ENCODE measurements at places on chromosomes 7 and 10. TPM values are rescaled to one million over a fixed set of nuclear protein-coding genes. Genes with fewer than 3 reads are reported as not detected.

DNA sequence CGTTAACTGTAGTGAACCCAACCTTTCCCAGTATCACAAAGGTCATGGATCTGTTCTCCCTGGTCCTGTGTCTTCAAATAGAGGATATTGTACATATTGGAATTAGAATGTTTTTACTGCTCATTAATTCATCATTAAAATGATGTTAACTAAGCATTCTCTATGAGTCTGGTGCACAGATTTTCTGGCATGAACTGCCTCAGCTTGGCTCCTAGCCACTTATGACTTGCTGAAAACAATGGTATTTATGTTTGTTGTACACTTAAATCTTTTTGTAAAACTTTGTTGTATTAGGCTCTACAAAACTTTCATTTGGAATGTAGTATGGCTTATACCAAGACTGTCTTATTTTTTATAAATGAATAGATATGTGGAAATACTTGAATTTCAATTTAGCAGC lies 329.4 kb downstream of the TFEC start:
- H3K4me1 ChIP-seq: no peaks in the 10 kb centered on the region
- no peak overlapping the region for H3K4me3 ChIP-seq
- H3K36me3 ChIP-seq: no peaks in the 10 kb centered on the region
- no peak for DNase-seq

DNA sequence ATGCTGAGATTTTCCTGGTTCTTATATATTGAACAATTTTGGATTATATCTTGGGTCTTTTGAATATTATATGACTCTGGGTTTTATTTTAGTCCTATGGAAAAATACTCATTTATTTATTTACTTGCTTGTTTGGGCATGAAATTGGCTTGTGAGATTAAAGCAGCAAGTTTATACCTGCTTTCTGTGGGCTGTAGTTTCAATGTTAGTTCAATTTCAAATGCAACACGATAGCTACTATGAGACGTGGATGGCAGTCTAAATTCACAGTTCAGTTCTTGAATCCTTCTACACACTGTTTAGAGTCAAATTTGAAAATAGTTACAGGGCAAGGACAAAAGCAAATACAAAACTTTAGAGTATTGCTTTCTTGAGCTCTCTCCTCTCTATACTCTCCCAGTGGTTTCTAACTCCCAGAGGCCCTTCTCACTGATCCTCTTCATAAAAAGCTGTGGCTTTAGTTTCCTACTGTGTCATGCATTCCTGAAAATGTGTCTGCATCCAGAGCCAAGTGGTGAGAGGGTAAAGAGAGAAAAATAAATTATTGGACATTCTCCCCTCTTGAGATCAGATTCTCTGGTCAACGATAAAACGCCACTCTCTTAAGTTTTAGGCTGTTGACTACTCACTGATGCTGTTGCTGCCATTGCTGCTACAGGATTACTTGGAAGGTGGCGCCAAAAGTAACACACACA lies 34.4 kb downstream of the POLR1F start:
- no peaks in the 10 kb centered on the region for H3K4me1 ChIP-seq
- no peak for DNase-seq
- H3K27ac ChIP-seq: no peak overlapping the region
- no peaks in the 10 kb centered on the region for H3K36me3 ChIP-seq

GRCh38 chr10:96747734-96748550 lies 27.6 kb upstream of the PIK3AP1 start:
- H3K27ac ChIP-seq: no peak overlapping the region
- no peaks in the 10 kb centered on the region for H3K36me3 ChIP-seq
- H3K4me1 ChIP-seq: no peaks in the 10 kb centered on the region
- DNase-seq: no peak
- no peaks in the 10 kb centered on the region for H3K27me3 ChIP-seq

DNA sequence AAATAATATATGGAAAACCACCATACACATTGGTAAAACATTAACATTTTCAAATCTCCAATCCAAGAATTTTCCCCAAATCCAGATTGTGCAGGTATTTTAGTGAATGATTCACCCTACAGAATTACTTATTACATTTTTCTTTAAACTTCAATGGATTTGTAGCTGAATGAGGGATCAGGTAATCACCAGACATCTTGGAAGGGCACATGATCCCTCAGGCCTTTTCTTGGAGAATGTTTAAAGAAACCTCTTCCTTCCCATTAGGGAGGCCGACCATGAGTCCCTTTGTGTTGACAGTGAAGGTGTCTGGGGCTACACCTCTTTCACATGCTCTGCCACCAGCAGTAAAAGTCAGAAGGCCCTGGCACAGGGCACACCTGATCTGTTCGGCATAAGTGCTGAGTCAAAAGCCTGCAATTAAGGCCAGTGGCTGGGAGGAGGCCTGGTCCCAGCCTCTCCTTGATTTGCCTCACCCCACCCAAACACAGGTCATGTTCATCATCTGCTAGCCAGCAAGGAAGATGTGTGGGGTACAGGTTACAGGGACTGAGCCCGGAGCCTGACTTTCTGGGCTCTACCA lies 207.7 kb downstream of the SNX10 start:
- no peak for DNase-seq
- no peaks in the 10 kb centered on the region for H3K36me3 ChIP-seq
- H3K27me3 ChIP-seq: no peaks in the 10 kb centered on the region

GRCh38 chr10:120788771-120789170 lies 62.4 kb upstream of the WDR11 start:
- no peaks in the 10 kb centered on the region for H3K27me3 ChIP-seq
- H3K4me3 ChIP-seq: no peak overlapping the region
- no peaks in the 10 kb centered on the region for H3K36me3 ChIP-seq
- H3K27ac ChIP-seq: no peak overlapping the region
- no peaks in the 10 kb centered on the region for H3K4me1 ChIP-seq
- DNase-seq: no peak

DNA sequence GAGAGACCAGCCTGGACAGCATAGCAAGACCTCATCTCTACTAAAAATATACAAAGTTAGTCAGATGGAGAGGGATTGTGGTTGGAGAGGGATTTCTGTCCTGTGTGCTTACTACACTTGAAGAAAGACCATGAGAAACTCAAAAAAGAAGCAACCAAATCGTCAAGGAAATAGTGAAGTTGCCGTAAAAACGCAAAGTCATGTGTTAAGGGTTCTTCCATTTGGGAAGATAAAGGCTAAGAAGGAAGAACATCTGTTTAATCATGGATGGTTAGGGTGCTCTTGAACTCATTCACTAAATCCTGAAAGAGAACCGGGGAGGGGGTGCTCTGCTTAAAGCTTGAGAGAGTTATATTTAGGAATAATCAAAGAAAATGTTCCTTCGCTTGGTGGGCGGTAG lies 59.8 kb upstream of the KDM7A start:
- peaks cover under 1% of the 10 kb centered on the region for H3K4me1 ChIP-seq
- H3K36me3 ChIP-seq: no peaks in the 10 kb centered on the region
- H3K4me3 ChIP-seq: no peak overlapping the region
- no peak overlapping the region for H3K27ac ChIP-seq
- no peaks in the 10 kb centered on the region for H3K27me3 ChIP-seq

GRCh38 chr7:41193738-41194282 lies 509.1 kb downstream of the INHBA start:
- no peak for DNase-seq
- no peak overlapping the region for H3K4me3 ChIP-seq
- H3K36me3 ChIP-seq: no peaks in the 10 kb centered on the region
- H3K27ac ChIP-seq: no peak overlapping the region
- peaks cover 15% of the 10 kb centered on the region for H3K4me1 ChIP-seq

GRCh38 chr10:35421553-35422178 lies 85.4 kb downstream of the CCNY start:
- no peak overlapping the region for H3K4me3 ChIP-seq
- peaks cover 12% of the 10 kb centered on the region for H3K4me1 ChIP-seq
- H3K36me3 ChIP-seq: no peaks in the 10 kb centered on the region

DNA sequence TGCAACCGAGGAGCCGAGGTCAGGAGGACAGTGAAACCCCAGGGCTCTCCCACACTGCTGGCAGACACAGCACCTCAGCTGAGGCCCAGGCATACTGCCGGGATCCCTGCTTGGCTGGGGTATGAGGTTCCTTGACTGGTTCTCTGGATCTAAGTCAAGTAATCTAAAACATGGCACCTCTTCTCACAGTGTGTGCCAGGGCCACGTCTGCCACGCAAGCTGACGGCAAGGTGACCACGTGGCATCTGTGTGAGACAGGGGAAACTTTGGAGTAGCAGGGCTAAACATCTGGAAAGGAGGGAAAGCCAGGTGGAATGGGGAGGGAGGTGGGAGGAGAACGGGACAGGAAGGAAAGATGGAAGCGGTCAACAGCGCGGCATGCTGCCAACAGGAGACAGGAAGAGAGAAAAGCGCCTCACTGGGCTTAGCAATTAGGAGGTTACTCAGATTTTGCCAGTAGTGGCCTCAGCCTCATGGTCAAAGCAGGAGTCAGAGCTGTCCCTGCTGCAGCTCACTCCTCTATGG lies 103.7 kb downstream of the CXCL12 start:
- no peak for DNase-seq
- H3K4me1 ChIP-seq: no peaks in the 10 kb centered on the region
- no peak overlapping the region for H3K27ac ChIP-seq
- no peaks in the 10 kb centered on the region for H3K27me3 ChIP-seq

DNA sequence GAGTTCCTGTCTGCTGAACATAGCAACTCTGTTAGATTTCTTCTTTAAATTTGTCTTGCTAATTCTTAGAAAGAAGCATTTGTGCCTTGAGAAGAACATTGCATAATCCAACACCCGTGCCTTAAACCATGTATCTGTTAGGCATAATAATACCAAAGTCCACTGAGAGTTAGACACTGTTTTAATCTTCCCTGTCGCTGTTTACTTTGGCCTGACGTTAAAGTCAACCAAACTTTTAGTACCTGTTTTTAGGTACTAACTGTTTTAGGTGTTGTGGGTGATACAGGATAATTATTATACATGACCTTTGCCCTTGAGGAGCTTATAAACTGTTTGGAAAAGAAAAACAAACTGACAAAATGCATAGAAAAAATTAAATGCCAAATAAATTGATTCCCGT lies 43.6 kb downstream of the KLHDC10 start:
- peaks cover 17% of the 10 kb centered on the region for H3K4me1 ChIP-seq
- peak; percentile 9 for DNase-seq
- no peak overlapping the region for H3K4me3 ChIP-seq
- H3K27me3 ChIP-seq: no peaks in the 10 kb centered on the region
- H3K27ac ChIP-seq: no peak overlapping the region

DNA sequence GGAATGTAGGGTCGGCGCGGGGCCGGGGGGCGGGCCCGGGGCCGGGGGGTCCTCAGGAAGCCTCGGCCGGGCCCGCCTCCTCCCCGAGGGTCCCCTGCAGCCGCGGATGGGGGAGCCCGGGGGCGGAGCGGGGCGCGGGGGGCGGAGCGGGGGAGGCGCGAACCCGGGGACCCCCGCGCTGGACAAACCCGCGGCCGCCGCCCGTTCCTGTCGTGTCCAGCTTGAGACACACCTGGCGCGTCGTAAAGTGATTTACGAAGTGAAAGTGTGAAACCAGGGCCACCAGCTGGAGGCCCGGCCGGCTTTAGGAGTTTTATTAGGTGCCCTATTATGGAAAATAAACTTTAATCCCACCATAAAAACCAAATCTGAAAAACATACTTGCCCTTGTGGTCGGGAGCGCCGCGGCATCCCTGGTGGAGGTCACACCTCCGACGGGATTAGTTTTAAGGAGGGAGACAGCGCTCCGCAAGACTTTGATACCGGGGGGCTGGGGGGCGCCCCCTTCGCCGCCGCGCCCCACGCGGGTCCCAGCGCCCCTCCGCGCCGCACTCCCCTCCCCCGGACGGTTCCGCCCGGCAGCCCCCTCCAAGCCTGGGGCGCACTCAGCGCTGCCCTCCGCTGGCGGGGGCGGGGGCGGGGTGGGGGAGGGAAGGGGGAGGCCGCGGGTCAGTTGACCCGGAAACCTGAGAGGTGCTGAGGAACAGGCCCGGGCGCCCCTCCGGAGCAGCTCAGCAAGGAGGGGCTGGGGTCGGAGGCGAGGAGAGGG lies 10.3 kb downstream of the MNX1 start:
- DNase-seq: peak; percentile 64
- H3K27ac ChIP-seq: peak overlapping the region; percentile 83

DNA sequence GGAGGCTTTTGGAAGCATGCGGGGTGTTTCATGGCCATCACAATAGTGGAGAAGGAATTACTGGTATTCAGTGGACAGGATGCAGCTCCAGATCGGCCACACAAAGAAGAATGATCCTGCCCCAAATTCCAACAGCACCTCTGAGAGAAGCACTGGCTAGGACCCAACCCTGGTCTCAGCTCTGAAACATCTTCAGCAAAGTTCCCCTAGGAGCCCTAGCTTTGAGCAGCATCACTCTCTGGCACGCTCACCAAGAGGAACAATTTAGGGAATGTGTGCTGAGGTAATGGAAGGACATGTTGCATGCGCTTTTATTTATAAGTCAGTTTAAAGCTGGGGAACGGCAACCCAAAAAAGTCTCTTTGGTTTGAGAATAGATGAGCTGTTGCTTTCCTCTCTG lies 5.5 kb upstream of the OPN1SW start:
- no peak overlapping the region for H3K4me3 ChIP-seq
- H3K27ac ChIP-seq: no peak overlapping the region
- H3K36me3 ChIP-seq: no peaks in the 10 kb centered on the region
- no peaks in the 10 kb centered on the region for H3K4me1 ChIP-seq

GRCh38 chr10:69091143-69091651 lies 3.3 kb downstream of the SRGN start:
- H3K27ac ChIP-seq: no peak overlapping the region
- H3K27me3 ChIP-seq: no peaks in the 10 kb centered on the region
- DNase-seq: no peak
- H3K4me1 ChIP-seq: no peaks in the 10 kb centered on the region
- no peak overlapping the region for H3K4me3 ChIP-seq

GRCh38 chr7:146539836-146540235 lies 423.2 kb downstream of the CNTNAP2 start:
- H3K4me3 ChIP-seq: no peak overlapping the region
- H3K36me3 ChIP-seq: no peaks in the 10 kb centered on the region
- H3K4me1 ChIP-seq: no peaks in the 10 kb centered on the region
- no peak overlapping the region for H3K27ac ChIP-seq

DNA sequence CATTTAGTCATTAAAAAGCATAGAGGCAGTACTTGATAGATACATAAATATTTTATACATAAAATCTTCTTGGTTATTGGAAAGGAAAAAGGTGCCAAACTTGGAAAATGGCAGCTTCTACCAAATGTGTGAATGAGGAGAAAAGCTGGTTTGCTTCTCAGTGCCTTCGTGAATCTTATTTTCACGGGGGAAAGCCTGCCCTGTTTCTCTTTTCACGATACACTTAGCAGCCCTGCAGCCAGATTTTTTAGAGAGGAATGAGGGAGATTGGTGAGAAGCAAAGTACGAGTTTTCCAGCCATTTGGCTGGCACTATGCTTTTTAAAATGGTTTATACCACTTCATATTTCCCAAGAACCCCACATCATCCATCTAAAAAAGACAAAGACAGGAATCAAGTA lies 22.9 kb upstream of the C1QL3 start:
- H3K36me3 ChIP-seq: no peaks in the 10 kb centered on the region
- no peak overlapping the region for H3K4me3 ChIP-seq

Gene CYP26A1
- total RNA-seq: 0.93 TPM

Gene FAM20C
- 34.0 TPM for total RNA-seq

Gene STAG3
- total RNA-seq: 1.3 TPM

Gene VPS37D
- total RNA-seq: 1.9 TPM

Gene ICA1
- 34.2 TPM for total RNA-seq
